ENCODE measurements at places on chromosomes 3 and 15. TPM values are rescaled to one million over a fixed set of nuclear protein-coding genes. Genes with fewer than 3 reads are reported as not detected.

PHC3 gene
- 11.1 TPM for total RNA-seq

TM4SF1 gene
- total RNA-seq = 1,063 TPM

CDHR4 gene
- not detected for total RNA-seq

GRAMD2A gene
- 0.14 TPM for total RNA-seq

DLL4 gene
- 43.9 TPM for total RNA-seq

C2CD4A gene
- 3.2 TPM for total RNA-seq

SLC24A5 gene
- not detected for total RNA-seq

RARB gene
- total RNA-seq = 28.9 TPM

MESP2 gene
- 0.14 TPM for total RNA-seq

CLRN1 gene
- not detected for total RNA-seq

ARID3B gene
- 1.5 TPM for total RNA-seq

GOLGA6L4 gene
- 0.60 TPM for total RNA-seq

TRIM59 gene
- total RNA-seq = 22.8 TPM

VGLL3 gene
- total RNA-seq = 5.0 TPM

SLCO2A1 gene
- total RNA-seq = 0.79 TPM

HDAC11 gene
- 9.3 TPM for total RNA-seq

RAF1 gene
- 112 TPM for total RNA-seq

AP3B2 gene
- not detected for total RNA-seq

CLDN1 gene
- total RNA-seq = 0.14 TPM
